Vagina (tissue), 2 donors: ENCODE measurements at places on chromosomes 4 and X.

DNA sequence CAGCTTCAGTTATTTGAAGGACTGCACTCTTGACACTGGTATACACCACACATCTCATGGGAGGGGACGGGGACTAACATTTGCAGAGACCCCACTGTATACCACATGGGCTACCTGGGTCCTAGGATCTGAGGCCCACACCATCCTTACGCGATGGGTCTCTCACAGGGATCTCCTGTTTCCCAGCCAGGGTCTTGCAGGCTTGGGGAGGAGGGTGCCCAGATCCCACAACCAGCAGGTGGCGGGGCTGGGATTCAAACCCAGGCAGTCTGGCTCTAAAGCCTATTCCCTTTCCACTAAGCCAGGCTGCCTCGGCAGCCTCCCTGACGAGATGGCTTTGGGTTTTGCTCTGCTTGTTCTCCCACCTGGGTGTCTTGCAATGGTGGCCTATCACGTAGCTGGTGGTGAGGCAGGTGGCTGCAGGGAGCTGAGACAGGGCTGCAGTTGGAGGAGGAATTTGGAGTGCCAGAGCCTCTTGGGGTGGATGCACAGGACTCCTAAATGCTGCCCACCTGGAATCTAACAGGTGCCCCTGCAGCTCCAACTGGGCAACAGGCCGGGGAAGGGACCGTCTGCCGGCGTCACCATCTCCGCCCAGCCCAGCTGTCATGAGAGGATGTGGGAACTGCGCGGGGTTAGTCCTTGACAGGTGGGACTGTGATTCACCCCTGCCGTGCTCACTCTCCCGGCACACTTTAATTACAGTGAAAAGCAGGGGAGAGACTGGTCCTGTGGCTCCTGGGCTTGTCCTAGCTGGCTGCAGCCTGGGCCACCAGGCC is 110.7 kb downstream of the PSAPL1 start:
- DNase-seq = no peak

DNA sequence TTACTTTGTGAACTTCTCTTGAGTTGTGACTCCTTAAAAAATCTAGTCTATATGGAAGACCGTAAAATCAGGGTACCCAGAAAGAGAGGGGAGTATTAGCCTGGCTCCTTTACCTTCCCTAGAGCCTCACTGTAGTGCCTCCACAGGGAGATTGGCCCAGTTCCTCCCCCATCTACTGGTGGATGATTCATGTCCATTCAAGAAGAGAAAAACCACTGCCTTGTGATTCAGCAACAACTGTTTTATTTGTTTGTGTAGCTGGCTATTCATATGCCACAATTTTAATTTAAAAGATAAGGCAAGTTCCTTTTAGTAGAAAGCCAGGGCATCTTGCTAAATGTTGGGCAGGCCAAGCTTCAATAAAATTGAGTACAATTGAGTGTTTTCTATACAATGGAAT is 221.8 kb upstream of the KCNIP4 start:
- DNase-seq = no peak

DNA sequence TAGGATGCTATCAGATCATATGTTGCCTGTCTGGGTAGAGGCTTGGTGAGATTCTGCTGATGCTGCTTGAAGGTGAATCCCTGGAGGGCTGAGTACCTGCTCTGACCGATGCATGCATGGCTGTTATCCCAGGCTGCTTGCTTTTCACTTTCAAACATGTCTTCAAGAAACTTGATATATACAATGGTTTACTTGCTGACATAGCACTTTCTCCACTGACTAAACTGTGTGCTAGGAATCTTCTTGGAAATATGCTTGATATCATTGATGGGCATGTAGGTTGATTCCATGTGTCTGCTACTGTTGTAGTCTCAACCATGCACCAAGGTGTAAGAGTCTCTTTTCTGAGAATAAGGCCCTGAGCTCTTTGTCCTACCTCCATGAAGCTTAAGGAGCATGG is 79.6 kb upstream of the WDR1 start:
- no peak for DNase-seq

- no peak for DNase-seq
These were observed 10.2 kb downstream of the PDGFC start for GRCh38 chr4:156961196-156962057.

DNA sequence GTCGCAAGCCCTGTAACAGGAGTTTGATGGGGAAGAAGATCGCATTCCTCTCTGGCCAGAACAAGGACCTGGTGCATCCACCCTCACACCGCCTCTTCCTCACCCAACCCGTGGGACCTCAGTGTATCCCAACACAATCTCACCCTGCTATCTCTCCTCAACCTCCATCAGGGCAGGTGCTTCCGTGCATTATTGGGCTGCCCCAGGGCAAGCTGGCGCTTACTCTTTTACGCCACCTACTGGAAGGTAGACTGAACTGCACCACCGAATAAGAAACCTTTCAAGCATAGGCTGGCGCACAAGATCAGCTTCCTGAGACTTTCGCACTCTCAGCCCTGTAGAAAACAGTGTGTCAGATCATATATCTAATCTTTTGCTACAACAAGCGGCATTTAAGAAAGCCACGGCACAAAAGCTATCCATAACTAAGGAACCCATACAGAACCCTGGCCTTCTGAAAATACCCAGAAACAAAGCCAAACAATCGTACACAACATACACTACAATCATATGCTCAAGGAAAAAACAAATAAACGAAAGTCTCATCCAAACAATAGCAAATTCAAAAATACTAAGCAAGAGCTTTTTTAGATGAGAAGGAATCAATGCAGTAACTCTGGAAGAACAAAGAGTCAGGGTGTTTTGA is 209.3 kb downstream of the UGT8 start:
- no peak for DNase-seq

GRCh38 chrX:131330735-131331134 is 41.6 kb upstream of the IGSF1 start:
- no peak for DNase-seq

DNA sequence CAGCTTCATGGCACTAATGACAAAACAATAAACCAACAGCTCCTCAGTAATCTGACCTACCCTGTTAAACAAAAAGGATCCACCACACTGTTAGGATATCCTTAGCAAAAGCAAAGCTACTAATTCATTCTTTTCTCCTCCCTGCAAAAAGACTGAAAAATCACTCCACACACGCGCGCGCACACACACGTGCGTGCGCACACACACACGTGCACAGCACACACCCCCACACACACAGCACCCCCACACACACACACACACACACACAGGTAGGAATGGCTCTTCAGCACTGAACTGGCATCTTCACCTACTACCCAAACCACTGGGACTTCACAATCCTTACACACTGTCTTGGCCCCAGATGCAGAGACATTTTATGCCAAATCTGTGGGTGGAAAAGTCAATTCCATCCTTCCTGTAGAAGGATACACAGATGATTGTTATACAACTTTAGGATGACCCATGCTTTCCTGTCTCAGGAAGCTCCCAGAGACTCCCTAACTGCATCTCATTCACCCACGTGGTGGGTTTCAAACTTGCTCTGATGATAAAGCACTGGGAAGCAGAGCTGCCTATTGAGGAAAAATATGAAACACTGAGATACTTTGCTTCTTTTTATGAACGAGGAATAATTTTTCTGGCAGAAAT is 102.5 kb downstream of the TSPAN5 start:
- no peak for DNase-seq

DNA sequence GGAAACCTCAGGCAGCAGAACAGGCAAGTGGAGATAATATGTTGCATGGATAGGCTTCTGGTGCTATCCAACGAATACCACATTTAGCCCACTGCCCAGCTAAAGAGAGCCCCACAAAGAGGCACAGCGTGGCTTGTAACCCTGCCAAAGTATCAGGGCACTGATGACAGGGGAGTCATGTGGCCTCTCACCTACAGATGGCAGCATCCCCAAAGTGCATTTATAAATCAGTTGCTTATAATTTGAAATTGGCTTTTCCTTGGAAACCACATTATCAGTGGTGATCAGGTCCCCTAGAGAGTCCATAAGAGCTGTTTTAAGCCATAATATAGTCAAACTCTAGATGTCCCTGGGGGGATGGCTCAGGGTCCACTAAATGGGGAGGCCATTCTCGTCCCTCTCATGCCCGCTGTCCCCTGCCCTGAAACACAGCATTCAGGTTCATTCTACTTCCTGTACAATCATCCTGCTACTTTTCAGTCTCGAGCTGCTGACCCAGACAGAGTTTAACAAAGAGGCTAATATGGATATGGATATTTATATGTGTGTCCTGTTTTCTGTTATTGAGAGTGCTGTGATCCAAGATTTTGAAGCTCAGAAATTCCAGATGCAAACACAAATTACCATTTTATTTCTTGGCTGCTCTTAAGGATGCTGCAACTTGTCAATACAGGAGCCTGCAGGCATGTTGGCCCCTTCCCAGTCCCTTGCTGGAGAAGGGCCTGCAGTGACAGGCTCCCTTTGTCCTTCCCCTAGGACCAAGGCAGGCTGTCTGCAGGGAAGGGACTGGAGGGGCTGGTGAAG is 28.5 kb downstream of the SRPX start:
- DNase-seq = no peak

DNA sequence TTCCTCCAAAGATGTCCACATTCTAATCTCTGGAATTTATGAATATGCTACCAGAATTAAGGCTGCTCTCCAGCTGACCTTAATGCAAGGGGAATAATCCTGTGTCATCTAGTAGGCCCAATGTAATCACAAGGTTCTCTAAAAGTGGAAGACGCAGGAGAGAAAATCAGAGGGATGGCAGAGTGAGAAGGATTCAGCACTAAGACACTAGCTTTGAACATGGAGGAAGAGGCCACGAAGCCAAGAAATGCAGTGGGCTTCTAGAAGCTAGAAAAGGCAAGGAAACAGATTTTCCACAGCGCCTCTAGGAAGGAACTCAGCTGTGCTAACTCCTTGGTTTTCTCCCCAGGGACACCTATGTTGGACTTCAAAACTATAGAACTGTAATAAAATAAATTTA is 240.7 kb upstream of the TRAM1L1 start:
- no peak for DNase-seq

DNA sequence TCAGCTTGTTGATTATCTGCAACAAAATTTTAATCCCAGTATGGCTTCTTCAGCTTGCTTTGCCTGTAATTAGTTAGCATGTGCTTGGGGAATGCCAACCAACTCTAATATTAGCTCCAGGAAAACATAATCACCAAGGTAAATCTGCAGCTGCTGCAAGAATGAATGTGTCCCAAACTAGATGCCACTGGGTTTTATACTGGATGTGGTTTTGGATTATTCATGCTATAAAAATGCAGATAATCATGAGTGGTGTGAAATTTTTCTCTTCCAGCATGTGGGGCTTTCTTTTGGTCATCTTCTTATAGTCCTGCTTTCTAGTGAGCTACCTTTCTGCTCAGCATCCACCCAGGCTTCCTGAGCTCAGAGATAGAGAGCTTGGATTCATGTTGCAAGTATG is 295.9 kb upstream of the CASK start:
- no peak for DNase-seq

DNA sequence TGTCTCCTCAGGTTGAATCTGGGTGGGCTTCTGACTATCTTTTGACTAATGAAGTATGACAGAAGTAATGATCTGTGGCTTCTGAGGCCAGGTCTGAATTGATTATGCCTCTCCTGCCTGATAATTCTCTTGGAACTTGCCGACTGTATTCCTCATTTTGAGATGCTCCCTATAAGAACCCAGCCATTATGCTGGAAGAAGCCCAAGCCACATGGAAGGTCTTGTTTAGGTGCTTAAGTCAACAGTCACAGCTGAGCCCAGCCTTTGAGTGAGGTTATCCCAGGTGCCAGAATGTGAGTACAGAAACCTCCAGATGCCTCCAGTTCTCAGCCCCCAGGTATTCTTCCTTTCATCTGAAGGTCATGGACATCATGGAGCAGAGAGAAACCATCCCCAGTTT is 456.6 kb downstream of the IL15 start:
- DNase-seq = no peak

GRCh38 chr4:22593933-22594332 is 78.1 kb upstream of the ADGRA3 start:
- DNase-seq = no peak

GRCh38 chrX:54301516-54301915 is 56.3 kb downstream of the WNK3 start:
- no peak for DNase-seq

- DNase-seq = no peak
These were observed 36.5 kb upstream of the PPM1K start for GRCh38 chr4:88320780-88321373.

DNA sequence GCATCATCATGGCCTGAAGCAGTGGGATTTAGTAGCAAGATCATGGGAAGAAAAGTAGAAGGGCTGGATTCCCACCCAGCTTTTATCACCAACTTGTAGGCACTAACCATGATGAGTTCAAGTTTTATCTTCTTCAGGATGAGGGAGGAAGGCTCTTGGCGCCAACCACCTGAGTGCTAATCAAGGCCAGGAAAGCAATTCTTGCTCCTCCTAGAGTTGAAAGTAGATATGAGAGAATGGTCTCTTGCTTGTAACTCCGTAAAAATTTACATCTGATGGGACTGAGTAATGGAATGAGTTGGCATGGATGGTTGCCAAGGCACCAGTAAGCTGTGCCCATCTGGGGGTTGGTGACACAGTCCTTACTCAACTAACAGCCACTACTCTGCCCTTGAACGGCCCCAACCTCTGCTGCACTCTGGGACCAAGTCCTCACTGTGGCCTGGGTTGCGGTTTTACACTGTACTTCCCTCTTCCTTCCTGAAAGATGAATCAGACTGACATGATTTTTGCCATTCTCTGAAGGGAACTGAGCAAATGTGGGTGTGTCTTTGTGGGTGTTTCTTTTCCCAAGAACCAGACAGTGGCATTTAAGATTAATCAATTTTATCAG is 39.4 kb upstream of the NDP start:
- DNase-seq = no peak

DNA sequence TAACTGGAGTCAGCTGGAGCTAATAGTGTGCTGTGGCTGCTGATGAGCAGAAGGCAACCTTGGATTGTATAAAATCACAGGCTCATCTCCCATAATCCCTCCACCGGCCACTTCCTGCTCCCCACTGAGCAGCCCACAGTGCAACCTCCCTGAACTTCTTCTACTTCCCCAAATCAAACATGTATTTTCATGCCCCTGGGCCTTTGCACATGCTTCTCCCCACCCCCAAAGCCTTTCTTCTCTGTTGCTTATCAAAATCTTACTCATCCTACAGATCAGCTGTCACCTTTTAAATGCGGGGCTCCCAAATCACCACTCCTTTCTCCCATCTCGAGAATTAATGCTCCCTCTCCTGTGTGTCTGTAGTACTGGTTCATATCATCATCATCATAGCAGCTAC is 35.8 kb downstream of the RHOH start:
- DNase-seq = no peak

GRCh38 chr4:37383579-37384229 is 139.2 kb downstream of the NWD2 start:
- no peak for DNase-seq

- peak; percentile 84 for DNase-seq
These were observed 6.1 kb downstream of the APLN start for GRCh38 chrX:129648514-129649267.

DNA sequence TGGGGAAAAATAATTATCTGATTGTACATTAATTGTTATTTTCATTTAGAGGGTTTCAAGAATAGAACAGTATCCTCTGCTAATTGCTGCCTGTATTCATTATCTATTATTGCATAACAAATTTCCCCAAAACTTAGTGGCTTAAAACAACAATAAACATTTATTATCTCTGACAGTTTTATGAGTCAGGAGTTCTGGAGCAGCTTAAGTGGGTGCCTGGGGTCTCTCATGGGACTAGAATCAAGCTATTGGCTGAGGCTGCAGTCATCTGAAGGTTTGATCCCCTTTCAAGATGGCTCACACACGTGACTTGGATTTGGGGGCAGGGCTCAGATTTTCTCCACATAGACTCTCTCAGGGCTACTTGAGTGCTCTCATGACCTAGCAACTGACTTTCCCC is 98.1 kb upstream of the JADE1 start:
- no peak for DNase-seq
